ENCODE measurements at places on chromosomes 5 and 9.
A peak's percentile ranks its signal among the peaks of the same experiment; 100 is the strongest.

GRCh38 chr5:115168829-115169486 lies 750 bp downstream of the TRIM36 start:
- peak; percentile 4 for DNase-seq

GRCh38 chr9:137053944-137054931 lies at the start of gene ENTPD2:
TSS of gene ENTPD2 (minus strand) at chr9:137054061. CDS start at chr9:137053997, 64 bp downstream.
- DNase-seq, result no peak

GRCh38 chr9:89592213-89592815 lies 12.5 kb upstream of the GADD45G start:
- no peak for DNase-seq

DNA sequence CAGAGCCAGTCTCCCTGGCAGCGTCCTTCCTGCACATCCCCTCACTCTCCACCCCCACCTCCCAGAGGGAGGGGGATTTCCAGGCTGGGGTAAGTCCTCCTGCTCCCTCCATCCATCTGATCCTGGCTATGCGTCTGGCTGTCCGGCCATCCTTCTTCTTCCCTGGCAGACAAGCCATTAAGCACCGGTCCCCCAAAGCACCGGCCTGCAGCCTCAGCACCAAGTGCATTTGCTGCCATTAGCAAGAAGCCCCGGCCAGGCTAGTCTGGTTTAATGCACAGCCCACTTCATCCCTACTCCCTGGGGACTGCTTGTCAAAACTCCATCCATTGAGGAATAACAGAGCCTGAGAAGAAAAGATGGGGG lies 208.7 kb upstream of the IER5L start:
- DNase-seq, result no peak

DNA sequence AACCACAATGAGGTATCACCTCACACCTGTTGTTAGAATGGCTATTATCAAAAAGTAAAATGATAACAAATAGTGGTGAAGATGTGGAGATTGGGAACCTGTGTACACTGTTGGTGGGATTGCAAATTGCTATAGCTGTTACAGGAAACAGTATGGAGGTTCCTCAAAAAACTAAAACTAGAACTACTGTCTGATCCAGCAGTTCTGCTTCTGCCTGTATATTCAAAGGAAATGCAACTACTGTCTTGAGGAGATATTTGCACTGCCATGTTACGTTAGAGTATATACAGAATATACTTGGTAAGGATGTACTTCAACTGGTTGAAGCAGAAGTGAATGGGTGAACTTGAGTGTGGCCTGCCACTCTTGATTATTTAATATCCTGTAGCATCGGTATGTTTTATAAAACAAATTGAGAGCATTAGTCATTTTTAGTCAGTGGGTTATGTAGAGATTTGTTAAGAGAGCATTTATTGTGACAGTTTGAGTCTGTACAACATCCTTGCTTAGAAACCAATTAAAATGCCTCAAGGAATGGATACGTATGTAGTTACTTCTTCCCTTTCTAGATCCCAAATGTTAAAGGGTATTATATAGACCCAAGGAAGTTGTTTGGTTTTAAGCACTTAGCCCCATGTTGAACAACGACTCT lies 37.5 kb downstream of the ZCCHC7 start:
- no peak for DNase-seq

GRCh38 chr9:75685062-75685461 lies 205.4 kb upstream of the PCSK5 start:
- DNase-seq, result no peak

DNA sequence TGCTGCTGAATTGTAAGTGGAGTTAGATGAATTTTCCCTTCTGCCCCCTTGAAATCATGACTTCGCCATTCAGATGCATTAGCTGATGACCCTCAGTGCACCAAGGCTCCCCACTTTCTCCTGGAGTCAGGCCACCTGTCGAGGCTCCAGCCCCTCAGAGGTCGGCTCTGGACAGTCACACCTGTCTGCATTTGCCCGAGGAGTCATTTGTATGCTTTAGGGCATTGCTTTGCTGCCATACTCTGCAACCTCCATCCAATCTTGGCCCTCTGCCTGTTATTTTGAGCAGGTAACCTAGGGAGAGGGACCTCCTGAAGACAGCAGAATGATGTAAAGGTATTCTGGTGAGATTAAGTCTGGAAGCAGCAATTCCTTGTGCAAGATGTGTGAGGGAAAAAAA lies 144.8 kb downstream of the MACROH2A1 start:
- no peak for DNase-seq

- DNase-seq, result no peak
Measured at GRCh38 chr5:108255468-108255867, 126.4 kb downstream of the FBXL17 start.

- peak; percentile 58 for DNase-seq
Measured at GRCh38 chr5:159034083-159034824, 65.5 kb downstream of the EBF1 start.
